ENCODE measurements at places on chromosomes 12 and 14.
A peak's percentile ranks its signal among the peaks of the same experiment; 100 is the strongest.

GRCh38 chr14:95311752-95312151 lies 8.0 kb downstream of the CLMN start:
- no peak for DNase-seq
- H3K4me3 ChIP-seq: no peak overlapping the region
- H3K27ac ChIP-seq: no peak overlapping the region
- H3K27me3 ChIP-seq: no peaks in the 10 kb centered on the region
- H3K4me1 ChIP-seq: peaks cover 15% of the 10 kb centered on the region

DNA sequence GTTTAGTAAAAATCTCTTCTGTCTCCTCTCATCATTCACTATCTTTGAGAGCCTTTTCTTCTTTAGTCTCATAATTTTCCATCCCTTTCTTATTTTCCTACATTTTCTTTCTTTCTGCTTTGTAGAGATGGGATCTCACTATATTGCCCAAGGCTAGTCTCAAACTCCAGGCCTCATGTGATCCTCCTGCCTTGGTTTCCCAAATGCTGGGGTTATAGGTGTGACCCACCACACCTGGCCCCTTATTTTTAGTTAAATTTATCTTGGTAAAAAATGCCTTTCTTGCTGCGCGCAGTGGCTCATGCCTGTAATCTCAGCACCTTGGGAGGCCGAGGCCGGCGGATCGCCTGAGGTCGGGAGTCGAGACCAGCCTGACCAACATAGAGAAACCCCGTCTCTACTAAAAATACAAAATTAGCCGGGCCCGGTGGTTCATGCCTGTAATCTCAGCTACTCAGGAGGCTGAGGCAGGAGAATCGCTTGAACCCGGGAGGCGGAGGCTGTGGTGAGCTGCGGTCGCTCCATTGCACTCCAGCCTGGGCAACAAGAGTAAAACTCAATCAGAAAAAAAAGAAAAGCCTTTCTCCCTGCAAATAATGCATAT lies 996 bp downstream of the SLC2A3 start:
- peak overlapping the region; percentile 65 for H3K4me3 ChIP-seq
- no peaks in the 10 kb centered on the region for H3K36me3 ChIP-seq
- H3K4me1 ChIP-seq: no peaks in the 10 kb centered on the region
- H3K27me3 ChIP-seq: no peaks in the 10 kb centered on the region
- no peak for DNase-seq

DNA sequence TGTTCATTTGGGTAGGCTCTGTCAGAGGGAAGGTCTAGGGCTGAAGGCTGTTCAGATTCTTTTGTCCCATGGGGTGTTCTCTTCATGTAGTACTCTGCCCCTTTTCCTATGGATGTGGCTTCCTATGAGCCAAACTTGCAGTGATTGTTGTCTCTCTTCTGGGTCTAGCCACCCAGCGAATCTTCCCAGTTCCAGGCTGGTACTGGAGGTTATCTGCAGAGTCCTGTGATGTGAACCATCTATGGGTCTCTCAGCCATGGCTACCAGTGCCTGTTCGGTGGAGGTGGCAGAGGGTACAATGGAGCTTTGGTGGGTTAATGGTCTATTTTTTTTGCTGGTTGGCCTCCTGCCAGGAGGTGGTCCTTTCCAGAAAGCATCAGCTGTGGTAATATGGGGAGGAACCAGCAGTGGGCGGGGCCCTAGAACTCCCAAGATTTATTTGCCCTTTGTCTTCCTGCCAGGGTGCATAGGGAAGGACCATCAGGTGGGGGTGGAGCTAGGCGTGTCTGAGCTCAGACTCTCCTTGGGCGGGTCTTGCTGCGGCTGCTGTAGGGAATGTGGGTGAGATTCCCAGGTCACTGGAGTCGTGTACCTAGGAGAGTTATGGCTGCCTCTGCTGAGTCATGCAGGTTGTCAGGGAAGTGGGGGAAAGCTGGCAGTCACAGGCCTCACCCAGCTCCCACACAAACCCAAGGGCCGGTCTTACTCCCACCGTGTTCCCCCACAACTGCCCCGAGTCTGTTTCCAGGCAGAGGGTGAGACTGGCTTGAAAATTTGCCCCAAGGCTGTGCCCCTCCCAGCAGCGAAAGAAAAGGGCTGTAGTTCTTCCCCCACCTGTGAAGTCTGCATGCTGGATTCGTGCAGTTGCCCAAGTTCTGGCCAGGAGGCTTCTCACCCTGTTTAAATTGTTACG lies 17.5 kb downstream of the MTRFR start:
- no peak overlapping the region for H3K4me3 ChIP-seq
- peak; percentile 72 for DNase-seq
- no peaks in the 10 kb centered on the region for H3K27me3 ChIP-seq
- no peaks in the 10 kb centered on the region for H3K36me3 ChIP-seq
- H3K4me1 ChIP-seq: peaks cover 7% of the 10 kb centered on the region

DNA sequence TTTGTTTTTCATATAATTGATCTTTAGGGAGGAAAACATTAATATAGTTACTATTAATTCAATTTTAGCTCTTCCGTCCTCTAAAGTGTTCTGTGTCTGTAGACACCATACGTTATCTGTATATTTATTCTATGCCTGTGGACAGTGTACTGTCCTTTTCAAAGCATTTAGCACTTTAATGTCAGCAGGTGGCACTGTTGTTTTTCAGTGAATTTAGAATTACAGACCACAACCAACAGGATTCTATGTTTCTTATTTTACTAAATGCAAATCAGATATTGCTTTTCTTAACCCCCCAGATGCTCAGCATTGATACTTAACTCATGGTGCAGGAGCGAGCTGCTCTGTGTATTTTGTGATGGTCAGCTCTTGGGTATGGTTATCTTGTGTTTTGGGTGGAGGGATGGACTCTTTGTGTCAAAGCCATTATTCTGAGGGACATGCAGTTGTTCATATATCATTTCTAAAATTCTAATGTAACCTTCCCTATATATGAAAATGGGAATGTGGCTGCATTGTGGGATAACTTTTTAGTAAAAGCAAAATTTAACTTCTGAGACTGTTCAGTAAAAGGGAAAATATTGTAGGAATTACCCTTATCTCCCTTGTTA lies 65.2 kb downstream of the PAPOLA start:
- no peaks in the 10 kb centered on the region for H3K36me3 ChIP-seq
- no peaks in the 10 kb centered on the region for H3K27me3 ChIP-seq
- DNase-seq: no peak
- H3K4me3 ChIP-seq: no peak overlapping the region
- no peaks in the 10 kb centered on the region for H3K4me1 ChIP-seq
- H3K27ac ChIP-seq: no peak overlapping the region

DNA sequence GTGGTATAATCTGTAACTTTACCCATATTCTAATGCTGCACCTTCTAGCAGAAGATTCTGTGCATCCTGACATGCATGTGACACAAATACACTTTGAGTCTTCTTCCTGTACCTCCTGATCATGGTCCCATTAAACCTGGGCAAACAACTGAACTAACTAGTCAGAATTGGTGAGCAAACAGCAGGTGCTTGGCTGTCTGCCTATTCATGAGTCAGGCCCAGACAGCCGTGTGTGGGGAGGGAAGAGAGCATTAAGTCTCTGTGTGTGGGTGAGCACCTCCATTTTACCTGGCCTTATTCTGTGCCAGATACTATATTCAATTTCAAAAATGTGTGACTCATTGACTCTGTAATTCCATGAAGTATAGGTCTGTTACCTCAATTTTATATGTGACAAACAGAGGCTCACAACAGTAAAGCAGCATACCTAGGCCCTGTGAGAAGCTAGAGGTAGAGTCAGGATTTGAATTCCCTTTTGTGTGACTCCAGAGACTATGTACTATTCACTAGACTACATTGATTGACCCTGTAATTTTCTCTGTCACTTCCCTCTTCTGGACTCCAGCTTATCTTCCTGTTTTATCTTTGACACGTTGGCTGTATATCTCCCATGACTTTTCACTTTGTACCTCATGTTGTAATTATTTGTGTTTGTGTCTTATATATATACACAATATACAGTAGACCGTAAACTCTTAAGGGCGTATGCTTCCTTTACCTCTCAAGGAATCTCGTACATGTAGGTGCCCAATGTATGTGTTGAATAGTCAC lies 32.2 kb downstream of the SUSD6 start:
- DNase-seq: peak; percentile 79
- H3K4me1 ChIP-seq: no peaks in the 10 kb centered on the region
- peak overlapping the region; percentile 88 for H3K27ac ChIP-seq

- H3K4me3 ChIP-seq: no peak overlapping the region
- no peaks in the 10 kb centered on the region for H3K36me3 ChIP-seq
Observed at GRCh38 chr12:131134523-131135310, 181.0 kb downstream of the ADGRD1 start.

- H3K27me3 ChIP-seq: no peaks in the 10 kb centered on the region
- H3K4me3 ChIP-seq: no peak overlapping the region
- no peaks in the 10 kb centered on the region for H3K36me3 ChIP-seq
- no peak for DNase-seq
- H3K27ac ChIP-seq: peak overlapping the region; percentile 45
Observed at GRCh38 chr14:75976826-75977581, 4.8 kb downstream of the TGFB3 start.

- no peaks in the 10 kb centered on the region for H3K4me1 ChIP-seq
- H3K36me3 ChIP-seq: no peaks in the 10 kb centered on the region
Observed at GRCh38 chr14:86057018-86057667, 527.2 kb downstream of the FLRT2 start.
